ENCODE measurements at places on chromosomes 2 and 18. TPM values are rescaled to one million over a fixed set of nuclear protein-coding genes. Genes with fewer than 3 reads are reported as not detected.

DPYSL5 gene
- total RNA-seq, result not detected

HES6 gene
- total RNA-seq, result 1.3 TPM

CRYGC gene
- not detected for total RNA-seq

KIF5C gene
- 0.28 TPM for total RNA-seq

ELOA2 gene
- total RNA-seq, result not detected

TTR gene
- total RNA-seq, result not detected

HTR2B gene
- total RNA-seq, result 0.72 TPM

ZNF2 gene
- total RNA-seq, result 7.3 TPM

PIEZO2 gene
- 3.3 TPM for total RNA-seq

ZNF396 gene
- 0.54 TPM for total RNA-seq

CPS1 gene
- total RNA-seq, result 20.1 TPM

DSG2 gene
- 1.7 TPM for total RNA-seq

SERPINB3 gene
- total RNA-seq, result not detected

BOLL gene
- not detected for total RNA-seq

SLC23A3 gene
- 0.18 TPM for total RNA-seq

MCM6 gene
- total RNA-seq, result 36.7 TPM

RBKS gene
- total RNA-seq, result 1.1 TPM

VSNL1 gene
- total RNA-seq, result 0.28 TPM
